ENCODE measurements at places on chromosomes 3 and 15.

DNA sequence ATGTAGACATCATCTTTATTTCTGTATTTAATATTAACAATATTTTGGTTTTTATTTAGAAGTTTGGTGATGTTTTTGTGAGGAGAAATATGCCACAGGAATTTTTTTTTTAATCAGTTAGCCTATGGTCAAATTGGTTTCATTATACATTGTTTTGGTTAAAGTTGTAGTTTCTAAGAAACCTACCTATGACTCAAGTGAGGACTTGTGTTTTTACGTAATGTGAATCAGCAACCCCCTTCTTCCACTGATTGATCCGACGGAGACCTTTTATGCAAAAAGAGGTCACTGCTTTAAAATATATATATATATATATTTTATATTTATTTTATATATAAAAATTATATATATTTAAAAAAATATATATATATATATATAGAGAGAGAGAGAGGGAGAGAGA is 698.1 kb downstream of the FHIT start:
- DNase-seq = peak; percentile 9

DNA sequence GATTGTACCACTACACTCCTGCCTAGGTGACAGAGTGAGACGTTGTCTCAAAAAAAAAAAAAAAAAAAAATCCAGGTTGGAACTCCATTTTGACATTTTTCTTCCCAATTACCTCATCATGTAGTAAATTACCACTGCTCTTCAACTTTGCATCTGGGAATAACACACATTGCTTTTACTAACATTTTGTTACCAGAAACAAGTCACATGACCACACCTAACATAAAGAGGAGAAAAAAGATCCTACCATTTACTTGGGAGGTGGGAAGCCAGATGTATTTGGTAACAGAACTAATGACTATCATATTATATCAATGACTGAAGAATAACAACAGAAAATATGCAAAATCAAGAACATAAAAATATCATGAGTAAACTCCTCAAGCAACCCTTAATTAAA is 49.6 kb downstream of the ULK4 start:
- no peak for DNase-seq

DNA sequence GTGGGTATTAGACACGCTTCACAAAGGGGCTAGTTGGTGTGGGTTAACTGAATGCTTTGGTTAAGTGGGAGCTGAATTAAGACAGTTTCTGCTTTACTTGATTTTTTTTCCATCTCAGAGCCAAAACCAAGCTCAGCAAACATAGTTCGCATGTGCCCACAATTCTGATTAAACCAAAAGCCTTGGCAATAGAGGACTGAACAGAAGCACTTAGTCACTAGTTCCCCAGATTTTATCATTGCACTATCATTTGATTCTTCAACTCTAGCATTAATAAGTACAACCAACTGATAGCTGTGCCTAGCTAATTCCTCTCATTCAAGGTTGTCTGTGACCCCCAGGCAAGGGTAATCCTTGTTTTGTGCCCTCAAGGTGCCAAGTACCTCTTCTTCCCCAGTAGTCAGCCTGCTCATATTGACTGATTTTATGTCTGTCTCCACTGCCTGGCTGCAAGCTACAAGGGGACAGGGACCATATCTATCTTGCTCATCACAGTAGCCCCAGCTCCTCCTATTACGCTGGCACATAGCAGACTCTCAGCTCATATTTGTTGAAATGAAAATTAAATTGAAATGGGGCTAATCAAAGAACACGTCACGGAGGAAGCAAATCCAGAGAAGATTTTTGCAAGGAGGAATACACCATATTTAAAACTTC is 9.9 kb upstream of the ARHGEF3 start:
- no peak for DNase-seq

DNA sequence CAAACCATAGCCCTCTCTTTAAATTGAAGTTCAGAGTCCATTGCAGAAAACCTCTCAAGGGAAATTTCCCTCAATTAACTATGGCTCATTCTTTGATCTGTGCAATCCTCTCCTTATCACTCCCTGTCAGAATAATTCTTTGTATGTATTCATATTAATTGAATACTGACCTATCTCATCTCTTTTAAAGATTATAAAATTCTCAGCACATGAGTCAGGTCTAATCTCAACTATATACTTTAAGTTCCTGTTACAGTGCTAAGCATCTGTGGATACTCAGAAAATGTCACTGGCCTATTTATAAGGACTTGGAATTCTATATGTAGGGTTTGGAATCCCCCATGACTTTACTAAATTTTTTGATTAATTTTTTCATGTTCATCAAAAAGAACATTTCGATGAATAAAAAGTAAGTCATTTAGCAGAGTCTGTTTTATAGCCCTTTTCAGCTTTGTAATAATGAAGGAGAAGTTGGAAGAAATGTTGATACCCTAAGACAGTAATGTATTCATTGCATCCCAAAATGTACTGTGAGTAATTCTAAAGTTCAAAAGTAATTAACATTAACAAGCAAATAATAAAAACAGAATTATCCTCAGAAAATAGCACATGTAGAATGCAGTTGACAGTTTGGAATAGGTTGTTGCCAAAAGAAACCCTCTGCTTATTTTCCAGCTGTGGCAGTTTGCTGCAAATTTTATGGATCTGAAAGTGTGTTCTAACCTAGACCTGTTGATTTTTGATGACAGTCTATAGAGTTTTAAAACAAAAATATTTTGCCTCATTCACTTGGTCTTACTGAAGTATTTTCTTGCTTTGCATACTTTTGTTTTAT is 503.4 kb upstream of the CBLB start:
- DNase-seq = no peak

GRCh38 chr3:122366379-122366749 is 16.7 kb downstream of the MIX23 start:
- no peak for DNase-seq

GRCh38 chr3:71672807-71673206 is 52.4 kb downstream of the EIF4E3 start:
- DNase-seq = no peak

DNA sequence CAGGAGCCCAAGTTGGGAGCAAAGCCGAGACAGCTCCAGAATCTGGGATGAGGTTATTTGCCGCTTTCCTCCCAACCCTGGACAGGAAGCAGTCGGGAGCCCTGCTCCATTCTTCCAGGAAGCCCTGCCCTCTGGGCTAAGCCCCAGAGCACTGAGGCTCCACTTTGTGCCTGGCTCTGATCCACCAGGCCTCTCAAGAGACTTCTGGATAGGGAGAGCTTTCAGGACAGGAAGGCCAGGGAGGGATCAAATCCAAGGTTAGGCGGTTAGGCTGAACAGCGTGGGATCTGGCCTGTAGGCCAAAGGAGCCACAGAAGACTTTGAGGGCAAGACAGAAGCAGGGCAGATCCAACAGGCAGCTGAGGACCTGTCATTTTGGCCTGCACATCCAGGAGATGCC is 835 bp downstream of the STOML1 start:
- DNase-seq = no peak

DNA sequence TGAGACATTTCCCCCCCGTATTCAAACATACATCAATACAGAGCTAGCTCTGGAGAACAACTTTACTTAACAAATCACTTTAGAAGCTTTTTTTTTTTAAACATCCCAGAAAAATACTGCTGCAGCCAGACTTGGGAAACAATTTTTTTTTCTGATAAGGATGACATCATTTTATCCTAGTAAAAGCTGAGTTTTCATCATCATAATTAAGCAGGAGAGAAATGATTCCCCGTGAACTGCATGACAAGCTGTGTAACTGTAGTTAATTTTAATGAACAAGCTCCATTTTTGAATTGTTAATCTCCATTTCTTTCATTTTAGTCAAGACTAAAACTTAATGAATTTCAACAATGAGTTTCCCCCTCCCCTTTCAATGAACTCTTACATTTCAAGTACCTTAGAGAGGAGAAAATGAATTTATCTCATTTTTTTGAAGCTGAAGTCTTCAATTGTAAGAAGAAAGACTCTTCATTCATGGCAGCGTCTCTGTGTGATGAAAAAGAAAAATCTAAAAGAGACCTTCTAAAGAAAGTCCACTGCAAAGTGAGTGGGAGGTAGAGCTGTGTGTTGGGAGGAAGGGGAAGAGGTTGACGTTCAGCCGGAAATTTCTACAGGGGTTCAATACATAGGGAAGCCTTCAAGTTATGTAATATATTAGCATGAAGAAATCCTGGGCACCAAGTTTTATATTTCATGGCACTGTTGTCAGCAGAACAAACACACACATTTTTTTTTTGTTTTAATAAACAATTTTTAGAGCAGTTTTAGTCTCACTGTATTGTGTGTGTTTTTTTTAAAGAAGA is 31.7 kb downstream of the HES1 start:
- no peak for DNase-seq

DNA sequence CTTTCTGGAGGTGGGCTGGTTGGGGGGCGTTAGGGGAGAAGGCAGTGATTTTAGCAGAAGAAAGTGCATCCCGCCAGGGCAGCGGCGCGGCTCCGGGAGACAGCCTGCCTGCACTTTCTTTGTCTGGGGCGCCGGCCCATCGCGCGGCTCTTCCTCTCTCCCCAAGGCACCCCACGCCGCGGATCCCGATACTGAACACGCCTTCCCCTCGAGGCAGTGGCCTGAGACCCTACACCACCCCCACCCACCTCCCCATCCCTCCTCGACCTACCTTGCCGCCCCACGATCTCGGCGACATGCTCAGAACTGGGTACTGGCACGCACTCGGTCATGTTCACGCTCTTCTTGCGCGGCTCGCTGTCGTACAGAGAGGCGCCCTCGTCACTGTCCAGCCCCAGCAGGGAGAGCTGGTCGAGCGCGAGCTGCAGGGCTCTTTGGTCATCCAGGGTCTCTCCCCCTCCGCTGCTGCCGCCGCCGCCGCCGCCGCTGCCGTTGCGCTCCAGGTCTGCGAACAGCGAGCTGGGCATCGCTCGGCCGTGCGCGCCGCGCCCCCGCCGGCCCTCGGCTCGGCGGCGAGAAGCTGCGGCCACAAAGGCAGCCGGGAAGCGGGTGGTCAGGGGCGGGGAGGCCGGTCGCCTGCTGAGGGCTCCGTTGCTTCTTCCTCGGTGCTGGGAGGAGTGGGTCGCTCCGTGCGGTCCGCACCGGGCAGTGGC is 483 bp downstream of the MEX3B start:
- no peak for DNase-seq

DNA sequence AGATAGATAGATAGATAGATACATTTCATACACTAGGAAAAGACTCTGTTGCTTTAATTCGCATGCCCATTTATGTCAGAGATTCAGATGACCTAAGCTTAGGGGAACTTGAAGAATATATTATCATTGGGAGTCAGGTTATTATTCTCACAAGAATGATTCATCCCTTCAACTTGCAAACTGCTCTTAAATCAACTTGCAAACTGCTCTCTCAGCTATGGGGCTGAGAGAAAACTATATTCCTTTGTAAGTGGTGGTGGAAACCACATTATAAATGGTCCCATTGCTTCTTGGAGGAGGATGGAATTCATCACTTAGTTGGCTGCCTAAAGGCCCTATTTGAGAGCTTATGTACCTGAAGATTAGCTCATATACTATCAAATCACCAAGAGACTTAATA is 160.9 kb upstream of the STAC start:
- DNase-seq = peak; percentile 70

Measured in kidney epithelial cell (primary cell).